Glutamatergic neuron (in vitro differentiated cells): ENCODE measurements at places on chromosomes 5 and 9.

GRCh38 chr5:79875230-79875629 lies 115.8 kb downstream of the MTX3 start:
- DNase-seq, result no peak

- DNase-seq, result no peak
Measured at GRCh38 chr9:7394002-7394774, 405.4 kb downstream of the DMAC1 start.

- DNase-seq, result peak; percentile 57
Measured at GRCh38 chr5:180121826-180122413, 50.4 kb upstream of the RNF130 start.

DNA sequence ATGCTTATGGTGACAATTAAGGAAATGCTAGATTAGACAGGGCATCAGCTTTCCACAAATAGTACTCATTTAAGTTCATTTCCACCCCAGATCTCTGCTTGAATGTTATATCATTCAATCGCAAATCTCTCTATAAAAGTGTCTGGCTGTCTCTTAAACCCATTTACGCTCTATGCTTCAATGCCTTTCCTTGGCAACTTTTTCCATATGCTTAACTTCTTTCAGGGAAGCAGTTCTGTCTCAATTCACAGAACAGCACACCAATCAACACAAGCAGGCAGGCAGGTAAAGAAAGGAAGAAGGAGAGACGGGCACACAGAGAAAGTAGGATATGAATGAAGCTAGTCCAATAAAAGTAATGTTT lies 243.1 kb downstream of the DENND1A start:
- no peak for DNase-seq

GRCh38 chr5:113170707-113171106 lies 194.1 kb downstream of the DCP2 start:
- DNase-seq, result no peak

- DNase-seq, result no peak
Measured at GRCh38 chr9:76431601-76432000, 27.4 kb upstream of the GCNT1 start.

GRCh38 chr5:146662229-146662628 lies 146.2 kb upstream of the GPR151 start:
- no peak for DNase-seq

DNA sequence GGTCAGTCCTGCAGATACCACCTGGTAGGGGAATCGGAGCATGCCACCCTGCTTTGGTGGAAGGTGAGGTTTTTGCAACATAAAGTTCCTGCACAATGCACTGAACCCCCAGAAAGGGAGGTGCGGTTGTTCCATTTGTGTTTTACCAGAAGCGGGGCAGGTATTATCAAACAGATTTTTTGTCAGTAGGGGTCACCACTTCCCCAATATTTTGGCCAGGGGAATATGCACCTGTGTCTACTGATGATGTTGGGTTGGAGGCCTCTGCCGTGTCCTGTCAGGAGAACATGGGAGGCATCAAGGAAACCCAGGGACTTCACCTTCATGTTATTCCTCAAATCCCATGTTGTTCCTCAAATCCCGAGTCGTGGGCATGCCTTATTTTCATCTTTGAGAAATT lies 438.7 kb downstream of the NTRK2 start:
- DNase-seq, result no peak

GRCh38 chr5:90071066-90071465 lies 338.5 kb downstream of the CETN3 start:
- DNase-seq, result no peak

- no peak for DNase-seq
Measured at GRCh38 chr9:13110766-13111417, 168.6 kb downstream of the MPDZ start.

DNA sequence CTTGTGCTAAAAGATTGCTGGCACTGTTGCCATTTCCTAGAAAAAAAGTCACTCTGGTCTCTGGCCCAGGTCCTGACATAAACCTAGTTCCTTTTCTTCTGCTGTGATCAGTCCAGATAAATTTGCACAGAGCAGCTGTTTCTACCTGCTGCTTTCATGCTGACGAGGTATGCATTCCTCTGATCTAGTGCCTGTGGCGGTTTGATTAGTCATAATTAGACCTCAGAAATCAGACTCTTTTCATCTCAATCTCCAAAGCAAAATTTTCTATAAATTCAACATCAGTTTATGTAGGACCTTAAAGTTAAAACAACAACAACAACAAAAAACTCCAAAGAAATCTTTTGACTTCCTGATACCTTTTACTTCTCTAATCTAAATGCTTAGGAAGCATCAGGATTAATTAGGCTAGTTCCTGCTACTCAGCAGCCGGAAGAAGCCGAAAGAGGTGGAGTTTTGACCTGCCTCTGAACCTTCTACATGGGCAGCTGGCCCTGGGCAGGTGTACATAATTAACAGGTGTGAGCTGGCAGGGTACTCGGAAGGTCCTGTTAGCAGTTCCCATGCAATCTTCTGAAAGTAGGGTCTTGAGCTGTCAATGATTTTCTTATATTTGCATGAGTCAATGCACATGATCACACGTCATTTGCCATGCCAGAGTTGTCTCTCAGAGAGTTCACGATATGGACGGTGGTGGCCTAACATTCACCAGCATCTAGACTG lies 83.3 kb upstream of the CCDC112 start:
- DNase-seq, result no peak

- no peak for DNase-seq
Measured at GRCh38 chr5:147699496-147700088, 82.9 kb downstream of the JAKMIP2 start.

DNA sequence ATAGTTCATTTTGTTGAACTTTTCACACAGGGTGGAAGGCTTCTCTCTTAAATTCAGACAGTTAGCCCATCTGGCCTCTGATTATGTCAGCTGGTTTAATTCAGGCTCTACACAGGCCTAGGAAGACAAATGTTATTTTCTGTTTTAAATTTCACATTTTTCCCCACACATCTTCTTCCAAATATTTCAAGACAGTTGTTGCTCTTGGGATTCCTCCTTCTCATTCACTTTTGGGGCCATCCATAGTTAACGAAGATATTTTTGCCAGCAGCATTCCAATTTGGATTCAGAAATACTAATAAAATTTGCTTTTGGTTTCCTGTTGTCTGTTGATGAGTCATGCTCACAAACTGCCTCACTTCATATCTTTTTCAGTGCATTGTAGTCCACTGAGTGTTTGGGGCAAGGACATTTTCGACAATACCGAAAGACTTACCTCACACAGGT lies 475.4 kb downstream of the DMAC1 start:
- no peak for DNase-seq

DNA sequence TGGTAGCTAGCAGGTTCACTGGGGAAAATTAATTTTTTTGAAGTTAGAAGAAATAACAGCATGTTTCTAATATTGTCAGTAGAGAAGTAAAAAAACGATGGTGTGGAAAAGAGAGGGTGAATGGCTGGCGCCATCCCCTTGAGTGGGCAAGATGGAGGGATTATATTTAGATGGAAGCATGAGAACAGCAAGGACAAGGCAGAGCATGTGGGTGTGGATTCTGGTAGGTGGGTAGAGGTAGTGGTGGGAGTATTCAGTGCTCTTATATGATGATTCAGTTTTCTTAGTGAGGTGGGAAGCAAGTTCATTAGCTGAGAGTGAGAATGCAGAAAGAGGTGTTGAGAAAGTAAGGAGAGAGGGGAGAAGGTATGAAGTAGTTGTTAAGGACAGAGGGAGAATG lies 188.1 kb downstream of the GABRB2 start:
- DNase-seq, result no peak
